ENCODE measurements at places on chromosomes 16 and 17. TPM values are rescaled to one million over a fixed set of nuclear protein-coding genes. Genes with fewer than 3 reads are reported as not detected.
A peak's percentile ranks its signal among the peaks of the same experiment; 100 is the strongest.

DNA sequence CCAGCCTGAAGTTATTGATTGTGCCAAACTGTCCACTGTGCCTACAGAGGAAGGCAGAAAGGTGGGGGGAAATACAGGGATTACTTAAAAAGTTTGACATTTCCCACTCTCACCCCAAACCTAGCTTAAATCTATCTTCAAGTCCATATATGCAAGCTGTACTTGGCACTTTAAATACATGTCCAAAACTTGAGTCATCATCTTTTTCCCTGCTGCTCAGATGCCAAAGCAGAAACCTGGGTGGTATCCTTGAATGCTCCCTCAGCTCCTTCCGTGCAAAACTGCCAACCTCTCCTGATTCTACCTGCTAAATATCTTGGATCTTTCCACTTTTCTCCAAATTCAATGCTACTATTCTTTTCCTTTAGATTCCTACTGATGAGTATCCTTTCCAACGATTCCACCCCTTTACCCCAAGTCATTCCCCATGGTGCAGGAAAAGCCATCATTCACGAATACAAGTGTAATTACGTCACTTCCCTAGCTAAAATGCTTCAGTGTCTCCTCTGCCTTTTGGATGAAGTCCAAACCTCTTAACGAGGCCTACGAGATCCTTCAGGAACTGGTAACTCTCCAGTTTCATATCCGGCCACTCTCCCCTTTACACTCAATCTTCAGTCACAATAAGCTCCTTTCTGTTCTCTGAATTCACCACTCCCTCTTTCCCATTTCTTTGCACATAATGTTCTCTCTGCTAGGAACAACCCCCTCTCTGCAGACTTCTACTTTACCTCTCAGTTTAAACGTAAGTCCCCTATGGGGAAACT lies 9.3 kb downstream of the BECN1 start:
- DNase-seq = no peak

DNA sequence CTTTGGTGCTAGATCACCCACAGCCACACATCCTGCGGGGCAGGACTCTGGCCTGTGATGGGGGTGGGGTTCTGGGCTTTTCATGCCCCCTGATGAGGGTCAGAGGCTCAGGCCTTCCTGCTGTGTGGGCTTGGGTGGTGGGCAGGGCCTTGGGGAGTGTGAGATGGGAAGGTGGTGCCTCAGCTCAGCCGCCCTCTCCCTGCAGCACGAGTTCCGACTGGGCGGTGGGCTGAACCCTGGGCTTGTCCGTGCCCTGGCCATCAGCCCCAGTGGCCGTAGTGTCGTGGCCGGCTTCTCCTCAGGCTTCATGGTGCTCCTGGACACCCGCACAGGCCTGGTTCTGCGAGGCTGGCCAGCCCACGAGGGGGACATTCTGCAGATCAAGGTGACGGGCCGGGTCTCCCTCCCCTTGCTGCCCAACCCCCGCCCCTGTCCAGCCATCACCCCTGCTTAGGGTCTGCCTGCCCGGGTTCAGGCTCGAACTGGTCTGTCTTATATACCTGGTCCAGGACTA lies 6.8 kb upstream of the SERPINF2 start:
- no peak for DNase-seq

DNA sequence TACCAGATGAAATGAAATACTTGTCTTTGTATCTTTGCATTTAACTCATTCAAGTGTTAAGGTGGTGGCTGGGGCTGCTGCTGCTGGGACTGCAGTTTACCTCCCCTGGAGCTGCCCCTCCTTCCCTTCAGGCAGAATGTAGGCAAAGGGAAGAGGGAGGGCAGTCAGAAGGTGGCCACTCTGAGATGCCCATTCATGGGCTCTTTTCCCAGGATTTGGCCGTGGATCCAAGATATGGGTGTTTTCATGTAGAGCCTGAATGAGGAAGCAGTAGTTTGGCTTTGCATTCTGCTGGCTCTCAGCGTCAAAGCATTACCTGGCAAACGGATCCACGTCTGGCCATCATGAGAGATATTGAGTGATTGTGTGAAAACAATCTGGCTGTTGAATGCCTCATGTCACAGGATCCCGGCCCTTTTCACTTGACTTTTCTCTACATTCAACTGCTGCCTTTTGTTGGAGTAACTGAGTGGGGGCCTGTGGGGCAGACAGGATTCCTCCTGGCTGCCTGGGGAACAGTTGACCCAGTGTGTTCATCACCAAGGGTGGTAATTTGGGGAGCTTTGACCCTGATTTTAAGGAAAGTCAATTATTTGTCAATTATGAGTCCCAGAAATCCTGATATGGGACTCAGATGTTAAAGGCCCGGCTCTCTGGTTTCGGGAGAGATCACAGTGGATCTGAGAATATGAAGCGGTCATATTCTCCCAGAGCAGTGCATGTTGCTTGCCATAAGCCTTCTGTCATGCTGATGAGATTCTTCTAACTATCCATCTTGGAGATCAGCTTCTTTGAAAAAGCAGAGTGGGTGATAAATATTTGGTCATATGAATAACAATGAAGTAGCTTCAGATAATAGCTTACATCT lies 236.8 kb downstream of the IRX3 start:
- DNase-seq = no peak

DNA sequence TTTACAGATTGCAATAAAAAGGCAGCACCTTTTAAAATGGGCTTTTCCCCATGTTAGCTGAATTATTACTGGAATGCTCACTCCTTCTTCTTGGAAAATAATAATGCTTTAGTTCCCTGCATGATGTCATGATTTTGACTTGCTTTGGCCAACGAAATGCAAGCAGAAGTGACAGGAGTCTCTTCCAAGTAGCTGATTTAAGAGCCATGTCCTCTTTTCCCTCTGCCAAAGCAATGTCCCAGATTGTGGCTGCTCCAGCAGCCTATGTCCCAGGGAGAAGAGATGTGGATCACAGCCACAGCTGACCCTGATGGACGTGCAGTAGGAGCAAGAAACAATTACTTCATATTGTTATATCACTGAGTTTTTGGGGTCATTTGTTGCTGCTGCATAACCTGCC lies 246.6 kb downstream of the HAPSTR1 start:
- DNase-seq = no peak

- DNase-seq = no peak
Measured at GRCh38 chr16:81816351-81816750, 37.3 kb downstream of the PLCG2 start.

DNA sequence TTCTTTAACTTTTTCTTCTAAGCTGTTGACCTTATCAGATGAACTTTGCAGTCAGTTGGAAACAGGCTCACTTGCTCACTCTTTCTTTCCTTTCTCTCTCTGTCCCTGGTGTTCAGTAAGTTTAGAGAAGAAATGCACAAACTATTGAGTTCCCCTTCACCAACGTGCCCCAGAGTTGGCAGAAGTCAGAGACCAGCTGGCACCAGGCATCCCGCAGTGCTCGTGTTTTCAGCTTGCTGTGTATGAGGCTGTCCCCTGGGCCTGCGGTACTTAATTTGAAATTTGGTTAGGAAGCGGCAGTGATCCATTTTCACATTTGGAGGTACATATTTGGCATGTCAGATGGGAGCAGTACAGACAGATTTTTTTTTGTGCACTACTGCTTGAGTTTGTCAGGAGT lies 258.6 kb downstream of the SNX29 start:
- DNase-seq = no peak

DNA sequence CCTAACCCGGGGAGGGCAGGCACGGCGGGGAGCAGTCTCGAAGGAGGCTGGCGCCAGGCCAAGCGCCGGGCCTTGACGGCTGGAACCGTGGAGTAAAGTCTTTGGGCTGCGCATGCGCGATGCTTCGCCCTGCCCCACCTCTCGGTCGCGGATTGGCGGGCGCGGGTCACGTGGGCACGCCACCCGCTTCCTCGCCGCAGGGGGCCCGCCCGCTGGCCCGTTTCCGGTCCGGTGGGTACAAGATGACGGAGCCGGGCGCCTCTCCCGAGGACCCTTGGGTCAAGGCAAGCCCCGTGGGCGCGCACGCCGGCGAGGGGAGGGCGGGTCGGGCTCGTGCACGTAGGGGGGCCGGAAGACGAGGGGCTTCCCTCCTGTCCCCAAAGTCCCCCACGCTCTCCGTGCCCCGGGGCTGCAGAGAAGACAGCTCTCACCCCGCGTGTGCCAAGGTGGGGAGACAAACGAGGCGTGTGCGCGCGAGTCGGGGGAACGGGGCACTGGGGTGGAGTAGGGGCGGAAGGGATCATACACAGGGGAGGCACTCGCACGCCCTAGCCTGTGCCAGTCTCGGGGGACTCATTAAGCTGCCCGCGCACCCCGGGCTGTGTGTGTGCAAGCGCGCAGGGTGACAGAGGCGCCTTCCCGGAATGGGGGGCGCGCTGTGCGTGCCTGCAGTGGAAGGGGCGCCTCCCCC lies at the start of gene MLX:
MLX (plus strand) TSS at position 218 of the 691 bp plus-strand sequence; CDS start at position 243, 25 bp downstream.
- DNase-seq = peak; percentile 98

DNA sequence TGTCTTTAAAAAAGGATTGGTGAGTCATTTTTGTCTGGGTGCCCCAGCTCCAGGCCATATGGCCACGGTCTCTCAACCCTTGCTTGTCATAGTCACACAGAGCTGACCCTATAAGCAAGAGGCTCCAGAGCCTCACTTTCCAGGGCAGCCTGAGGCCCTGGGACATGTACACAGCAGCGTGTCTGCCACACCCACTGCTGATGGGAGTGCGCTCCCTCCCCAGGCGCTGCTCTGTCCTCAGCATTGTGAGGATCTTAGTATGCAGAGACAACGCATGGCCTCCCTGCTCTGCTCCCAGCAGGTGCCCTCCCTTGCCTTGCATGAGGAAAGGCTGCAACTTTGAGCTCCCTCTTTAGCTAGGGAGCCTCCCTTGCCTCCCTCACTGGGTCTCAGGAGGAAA lies 80.8 kb upstream of the CRHR1 start:
- no peak for DNase-seq

GRCh38 chr17:964876-965275 lies 14.7 kb downstream of the NXN start:
- no peak for DNase-seq

ANKRD40CL gene
- not detected for total RNA-seq
